ENCODE measurements at places on chromosomes 16 and 17. TPM values are rescaled to one million over a fixed set of nuclear protein-coding genes. Genes with fewer than 3 reads are reported as not detected.

DNA sequence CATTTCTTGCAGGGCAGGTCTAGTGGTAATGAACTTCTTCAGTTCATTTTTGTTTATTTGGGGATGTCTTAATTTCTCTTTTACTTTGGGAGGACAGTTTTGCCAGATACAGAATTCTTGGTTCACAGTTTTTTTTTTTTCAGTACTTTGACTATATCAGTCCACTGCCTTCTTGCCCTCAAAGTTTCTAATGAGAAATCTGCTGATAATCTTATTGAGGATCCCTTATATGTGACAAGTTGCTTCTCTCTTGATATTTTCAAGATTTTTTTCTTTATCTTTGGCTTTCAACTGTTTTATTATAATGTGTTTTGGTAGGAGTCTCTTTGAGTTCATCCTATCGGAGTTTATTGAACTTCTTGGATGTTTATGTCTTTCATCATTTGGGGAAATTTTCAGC, 42.8 kb downstream of the CLEC19A start:
- no peaks in the 10 kb centered on the region for H3K36me3 ChIP-seq
- H3K4me3 ChIP-seq: no peak overlapping the region
- DNase-seq: no peak
- no peaks in the 10 kb centered on the region for H3K27me3 ChIP-seq
- H3K27ac ChIP-seq: no peak overlapping the region

DNA sequence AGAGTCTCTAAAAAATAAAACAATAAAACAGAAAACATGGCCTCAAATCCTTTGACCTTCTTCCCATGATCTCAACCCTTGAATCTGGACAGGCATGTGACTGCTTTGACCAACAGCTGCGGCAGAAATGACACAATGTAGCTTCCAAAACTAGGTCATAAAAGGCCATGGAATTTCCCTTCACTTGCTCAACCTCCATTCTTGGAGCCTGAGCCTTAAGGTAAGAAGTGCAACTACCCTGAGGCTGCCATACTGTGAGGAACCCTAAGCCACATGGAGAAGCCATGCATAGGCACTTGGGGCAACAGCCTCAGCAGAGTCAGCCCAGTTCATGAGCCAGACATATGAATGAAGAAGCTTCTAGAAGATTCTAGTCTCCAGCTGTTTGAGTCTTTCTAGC, 75.7 kb upstream of the BRD7 start:
- no peak for DNase-seq
- no peak overlapping the region for H3K4me3 ChIP-seq
- peaks cover 14% of the 10 kb centered on the region for H3K27me3 ChIP-seq
- no peak overlapping the region for H3K27ac ChIP-seq
- no peaks in the 10 kb centered on the region for H3K36me3 ChIP-seq
- H3K4me1 ChIP-seq: no peaks in the 10 kb centered on the region

DNA sequence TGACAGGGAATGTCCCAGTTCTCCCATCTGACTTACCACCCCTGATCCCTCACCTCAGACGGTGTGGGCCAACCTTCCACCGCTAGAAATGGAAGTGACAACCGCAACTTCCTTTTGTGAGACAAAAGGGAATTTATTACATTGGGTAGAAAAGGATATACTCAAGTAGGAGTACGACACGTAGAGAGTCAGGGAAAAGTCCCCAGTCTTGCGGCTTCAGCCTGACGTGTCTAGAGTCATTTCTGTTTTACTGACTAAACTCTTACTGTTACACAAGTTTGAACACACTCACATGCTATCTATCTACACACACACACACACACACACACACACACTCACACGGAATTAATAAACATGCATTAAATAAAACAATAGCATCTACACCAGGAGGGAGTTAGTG, 178.9 kb downstream of the COPRS start:
- no peak for DNase-seq
- H3K27ac ChIP-seq: no peak overlapping the region
- no peaks in the 10 kb centered on the region for H3K36me3 ChIP-seq
- no peak overlapping the region for H3K4me3 ChIP-seq
- peaks cover 4% of the 10 kb centered on the region for H3K4me1 ChIP-seq

The CPHXL2 gene
- not detected for total RNA-seq

DNA sequence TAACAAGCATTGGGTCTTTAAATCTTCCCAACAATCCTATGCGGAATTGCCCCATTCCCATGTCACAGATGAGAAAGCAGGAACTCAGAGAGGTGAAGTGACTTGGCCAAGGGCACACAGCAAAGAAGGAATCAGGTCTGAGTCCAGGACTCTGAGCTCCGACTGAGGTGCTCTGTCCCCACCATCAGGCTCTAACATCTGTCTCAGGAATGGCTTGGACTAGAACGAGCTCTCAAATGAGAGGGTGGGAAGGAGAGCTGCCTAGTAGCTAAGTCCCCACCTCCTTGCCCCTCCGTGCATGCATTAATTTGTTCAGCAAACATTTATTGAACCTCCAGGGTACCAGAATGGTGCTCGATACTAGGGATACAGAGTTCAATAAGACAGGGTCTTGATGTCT, 26.7 kb downstream of the ABCC3 start:
- H3K36me3 ChIP-seq: no peaks in the 10 kb centered on the region
- H3K4me1 ChIP-seq: peaks cover 21% of the 10 kb centered on the region
- peak overlapping the region; percentile 39 for H3K27ac ChIP-seq
- no peak overlapping the region for H3K4me3 ChIP-seq

GRCh38 chr16:10849736-10850477, 27.1 kb upstream of the CIITA start:
- no peak overlapping the region for H3K4me3 ChIP-seq
- H3K4me1 ChIP-seq: no peaks in the 10 kb centered on the region
- H3K27ac ChIP-seq: no peak overlapping the region
- H3K27me3 ChIP-seq: no peaks in the 10 kb centered on the region

GRCh38 chr17:8015957-8016631, 13.7 kb downstream of the GUCY2D start:
- no peak overlapping the region for H3K27ac ChIP-seq
- H3K27me3 ChIP-seq: peaks cover 8% of the 10 kb centered on the region
- peaks cover 5% of the 10 kb centered on the region for H3K4me1 ChIP-seq
- DNase-seq: no peak
- no peaks in the 10 kb centered on the region for H3K36me3 ChIP-seq

The AANAT gene
- not detected for total RNA-seq

DNA sequence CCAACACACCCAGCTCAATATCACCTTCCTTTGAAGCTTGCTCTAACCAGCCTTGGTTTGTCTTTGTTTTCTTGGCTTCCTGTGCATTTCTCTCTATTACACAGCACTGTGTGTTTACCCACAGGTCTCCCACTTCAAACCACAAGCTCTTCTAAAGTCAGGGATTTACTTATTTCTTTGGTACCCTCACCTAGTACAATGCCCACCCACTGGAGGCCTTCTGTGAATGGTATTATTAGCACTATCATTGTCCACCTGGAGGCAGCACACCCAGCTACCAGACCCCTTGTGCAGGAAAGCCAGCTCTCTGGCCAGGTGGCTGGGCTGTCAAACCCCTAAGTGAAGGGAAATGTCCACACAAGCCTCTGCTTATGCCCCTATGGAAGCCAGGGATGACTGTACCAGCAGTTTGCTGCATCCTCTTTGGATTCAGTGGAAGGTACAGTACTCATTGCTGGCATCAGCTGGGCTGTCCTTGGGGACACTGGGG, 9.4 kb upstream of the TOP2A start:
- H3K4me3 ChIP-seq: no peak overlapping the region
- H3K36me3 ChIP-seq: no peaks in the 10 kb centered on the region
- no peak overlapping the region for H3K27ac ChIP-seq
- H3K4me1 ChIP-seq: no peaks in the 10 kb centered on the region
- no peaks in the 10 kb centered on the region for H3K27me3 ChIP-seq
- DNase-seq: no peak

The GAS2L2 gene
- total RNA-seq: 0.10 TPM

The RND2 gene
- total RNA-seq: 0.15 TPM

GRCh38 chr17:38333635-38334295, 10.0 kb downstream of the GPR179 start:
- no peaks in the 10 kb centered on the region for H3K36me3 ChIP-seq
- no peaks in the 10 kb centered on the region for H3K4me1 ChIP-seq
- no peak for DNase-seq
- H3K27me3 ChIP-seq: no peaks in the 10 kb centered on the region
- no peak overlapping the region for H3K4me3 ChIP-seq
- no peak overlapping the region for H3K27ac ChIP-seq

GRCh38 chr16:31071861-31072260, 2.2 kb downstream of the ZNF668 start:
- no peaks in the 10 kb centered on the region for H3K27me3 ChIP-seq
- peak overlapping the region; percentile 93 for H3K4me3 ChIP-seq
- H3K27ac ChIP-seq: peak overlapping the region; percentile 97
- H3K4me1 ChIP-seq: peaks cover 20% of the 10 kb centered on the region
- no peaks in the 10 kb centered on the region for H3K36me3 ChIP-seq

GRCh38 chr17:35944151-35944550, 638 bp upstream of the LYZL6 start:
- no peaks in the 10 kb centered on the region for H3K27me3 ChIP-seq
- H3K27ac ChIP-seq: no peak overlapping the region
- H3K4me3 ChIP-seq: no peak overlapping the region
- no peaks in the 10 kb centered on the region for H3K36me3 ChIP-seq
- H3K4me1 ChIP-seq: no peaks in the 10 kb centered on the region

The ARHGAP44 gene
- 2.8 TPM for total RNA-seq

DNA sequence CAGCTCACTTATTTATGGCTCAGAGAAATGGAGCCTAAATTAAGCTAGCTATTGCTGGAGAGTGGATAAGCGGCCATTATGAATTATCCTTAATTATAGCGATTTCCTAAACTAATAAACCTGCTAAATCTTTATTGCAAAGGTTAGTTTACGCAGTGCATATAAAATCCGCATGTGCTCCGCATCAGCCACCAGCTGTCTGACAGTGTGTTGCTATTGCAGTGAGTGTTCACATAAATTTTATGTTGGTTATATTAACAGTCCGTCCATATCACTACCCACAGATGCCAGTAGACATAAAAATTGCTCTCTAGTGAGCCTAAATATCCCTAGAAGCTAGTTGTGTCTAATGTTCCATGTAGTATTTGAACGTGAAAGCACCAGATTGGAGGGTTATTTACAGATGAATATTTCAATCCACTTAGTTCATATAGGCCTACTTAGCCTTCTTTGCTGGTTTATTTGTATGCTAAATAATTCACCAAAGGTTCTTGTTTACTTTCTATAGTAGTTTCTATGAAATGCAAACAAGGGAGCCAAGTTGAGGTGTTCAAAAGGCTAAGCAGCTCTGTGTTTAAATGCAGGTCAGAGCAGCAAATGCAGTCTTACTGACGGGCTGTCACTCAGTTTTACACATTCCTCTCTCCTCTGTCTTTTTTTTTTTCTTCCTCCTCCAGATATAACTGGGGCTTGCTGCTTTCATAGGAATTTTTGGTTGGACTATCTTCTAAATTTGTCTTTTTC, 219.1 kb downstream of the IRX3 start:
- H3K27ac ChIP-seq: no peak overlapping the region
- H3K36me3 ChIP-seq: no peaks in the 10 kb centered on the region
- no peak overlapping the region for H3K4me3 ChIP-seq
- peaks cover 27% of the 10 kb centered on the region for H3K4me1 ChIP-seq

DNA sequence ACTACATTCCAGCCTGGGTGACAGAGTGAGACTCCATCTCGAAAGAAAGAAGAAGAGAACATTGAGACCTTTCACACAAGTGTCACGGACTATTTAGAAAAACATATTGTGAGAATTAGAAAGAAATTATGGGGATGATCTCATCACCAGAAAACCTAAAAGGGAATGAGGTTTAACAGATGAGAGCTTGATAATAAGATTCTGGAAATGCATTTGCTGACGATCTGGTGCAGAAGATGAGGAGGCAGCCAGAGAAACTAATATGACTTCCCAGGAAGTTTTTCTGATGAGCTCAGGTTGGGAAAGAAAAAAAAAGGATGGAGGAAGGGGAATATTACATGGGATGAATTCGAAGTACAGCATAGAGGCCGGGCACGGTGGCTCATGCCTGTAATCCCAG, 10.8 kb upstream of the APOH start:
- H3K36me3 ChIP-seq: no peaks in the 10 kb centered on the region
- H3K27me3 ChIP-seq: no peaks in the 10 kb centered on the region

- H3K4me3 ChIP-seq: no peak overlapping the region
- peaks cover 12% of the 10 kb centered on the region for H3K4me1 ChIP-seq
- no peak for DNase-seq
- H3K27me3 ChIP-seq: peaks cover 31% of the 10 kb centered on the region
These were observed 49.5 kb downstream of the SRCIN1 start for GRCh38 chr17:38556239-38556638.

- no peaks in the 10 kb centered on the region for H3K36me3 ChIP-seq
- no peak for DNase-seq
- no peak overlapping the region for H3K4me3 ChIP-seq
- no peaks in the 10 kb centered on the region for H3K27me3 ChIP-seq
- no peaks in the 10 kb centered on the region for H3K4me1 ChIP-seq
These were observed 23.7 kb downstream of the CDH1 start for GRCh38 chr16:68760671-68761275.

The C16orf92 gene
- total RNA-seq: not detected

DNA sequence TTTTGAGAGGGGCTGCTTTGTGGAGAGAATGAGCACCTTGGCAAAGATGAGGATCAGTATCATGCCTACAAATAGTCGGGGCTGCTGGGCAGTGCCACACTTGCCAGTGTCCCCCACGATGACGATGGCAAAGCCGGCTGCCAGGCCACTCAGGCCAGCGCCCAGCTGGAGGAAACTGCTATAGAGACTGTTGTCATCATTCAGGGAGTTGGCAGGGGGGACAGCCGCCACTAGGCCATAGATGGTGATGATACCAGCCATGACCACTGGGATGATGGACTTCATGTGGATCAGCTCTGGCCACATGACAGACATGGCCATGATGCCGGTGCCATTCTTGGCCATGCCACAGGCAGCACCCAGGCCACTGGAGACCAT, 23.8 kb downstream of the MINK1 start:
- H3K27ac ChIP-seq: no peak overlapping the region
- peaks cover 12% of the 10 kb centered on the region for H3K4me1 ChIP-seq

The XAF1 gene
- 6.9 TPM for total RNA-seq

- no peaks in the 10 kb centered on the region for H3K36me3 ChIP-seq
- no peak overlapping the region for H3K27ac ChIP-seq
- no peaks in the 10 kb centered on the region for H3K27me3 ChIP-seq
These were observed 443.6 kb downstream of the WWOX start for GRCh38 chr16:78543023-78543422.

The CLEC19A gene
- not detected for total RNA-seq

GRCh38 chr17:14510136-14510535, 209.3 kb downstream of the HS3ST3B1 start:
- no peaks in the 10 kb centered on the region for H3K27me3 ChIP-seq
- no peaks in the 10 kb centered on the region for H3K36me3 ChIP-seq
- no peak overlapping the region for H3K27ac ChIP-seq
- DNase-seq: no peak
- H3K4me3 ChIP-seq: no peak overlapping the region
- H3K4me1 ChIP-seq: no peaks in the 10 kb centered on the region

The VTN gene
- not detected for total RNA-seq

All from psoas muscle (tissue), 8 donors.